ENCODE measurements at places on chromosomes 4 and X.

DNA sequence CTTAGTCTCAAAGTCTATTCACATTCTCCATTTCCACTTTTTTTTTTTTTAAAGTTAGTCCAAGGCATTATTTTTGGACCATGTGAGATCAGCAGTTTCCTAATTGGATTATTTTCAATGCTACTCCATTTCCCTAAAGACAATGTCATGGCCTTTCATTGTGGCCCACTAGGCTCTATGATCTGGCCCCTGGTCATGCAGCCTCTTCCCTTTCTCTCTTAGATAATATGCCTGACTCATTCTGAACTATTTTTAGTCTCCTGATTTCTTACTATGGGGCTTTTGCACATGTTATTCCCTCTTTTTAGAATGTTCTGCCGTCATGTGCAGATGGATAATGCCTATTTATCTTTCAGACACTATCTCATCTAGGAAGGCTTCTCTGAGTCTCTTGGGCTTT lies 157.3 kb downstream of the TMA16 start:
- no peak for DNase-seq

DNA sequence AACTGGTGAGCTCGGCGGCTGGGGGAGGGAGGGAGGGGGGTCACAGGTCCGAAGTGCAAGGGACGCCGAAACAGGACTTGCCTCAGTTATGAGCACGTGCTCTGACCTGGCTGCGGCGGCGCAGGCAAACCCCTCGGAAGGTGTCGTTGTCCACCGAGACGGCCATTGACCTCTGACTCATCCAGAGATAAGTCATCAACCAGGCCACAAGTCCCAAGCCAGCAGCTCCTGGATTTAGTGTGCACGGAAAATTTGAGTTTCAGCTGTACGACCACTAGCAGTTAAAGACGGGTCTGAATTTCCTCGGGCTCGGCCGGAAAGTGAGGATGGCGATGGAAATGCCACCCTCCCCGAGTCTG lies 674 bp downstream of the SH3D19 start:
- DNase-seq: no peak

DNA sequence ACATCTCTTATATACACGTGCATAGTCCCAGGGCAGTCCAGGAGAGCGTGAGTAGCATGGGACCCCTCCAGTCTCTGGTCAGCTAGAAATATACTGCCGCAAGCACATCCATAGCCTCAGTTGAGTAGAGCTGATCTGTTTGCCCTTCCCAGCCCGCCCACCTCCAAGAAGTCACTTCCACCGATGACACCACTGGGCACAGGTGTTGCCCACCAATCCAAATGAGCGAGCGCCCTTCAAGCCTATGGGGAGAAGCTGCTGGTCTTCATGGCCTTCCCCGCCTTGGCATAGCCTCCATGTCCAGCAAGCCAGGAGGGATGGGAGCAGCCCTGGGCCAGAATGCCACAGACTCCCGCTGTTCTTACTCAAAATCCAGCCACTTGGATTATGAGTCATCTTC lies 10.2 kb downstream of the DUSP9 start:
- no peak for DNase-seq

- DNase-seq: no peak
Measured at GRCh38 chr4:150943818-150944217, 71.3 kb downstream of the LRBA start.

DNA sequence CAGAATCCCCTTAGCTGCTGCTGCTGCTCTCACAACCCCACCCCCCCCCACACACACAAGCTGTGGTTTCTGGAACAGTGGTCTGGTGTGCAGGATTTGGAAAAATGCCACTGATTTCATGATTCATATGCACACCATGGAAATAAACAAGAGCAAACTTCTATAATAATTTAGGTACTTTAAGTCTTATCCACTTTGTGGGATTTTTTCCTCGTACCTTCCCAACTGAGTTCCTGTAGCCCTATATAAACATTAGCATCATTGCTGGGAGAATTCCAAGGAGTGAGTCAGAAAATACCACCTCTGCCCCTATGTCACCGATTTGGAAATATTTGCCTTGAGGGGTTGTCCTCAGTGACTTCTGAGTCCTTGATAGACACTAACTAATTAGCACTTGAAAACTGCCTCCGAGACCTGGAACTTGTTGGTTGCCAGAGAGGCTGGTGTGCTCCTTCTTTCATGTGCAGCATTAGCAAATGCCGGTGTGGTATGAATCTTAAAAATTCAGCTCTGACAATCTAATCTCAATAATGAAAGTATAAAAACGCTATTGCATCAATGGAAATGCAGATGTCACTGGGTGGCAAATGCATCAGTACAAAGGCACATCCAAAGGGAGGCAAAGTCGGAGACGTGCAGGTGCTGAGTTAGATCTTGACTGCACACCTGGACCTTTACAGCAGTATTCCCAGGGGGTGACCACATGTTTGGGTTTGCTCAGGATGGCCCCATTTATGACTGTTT lies 61.8 kb downstream of the CPE start:
- DNase-seq: no peak

DNA sequence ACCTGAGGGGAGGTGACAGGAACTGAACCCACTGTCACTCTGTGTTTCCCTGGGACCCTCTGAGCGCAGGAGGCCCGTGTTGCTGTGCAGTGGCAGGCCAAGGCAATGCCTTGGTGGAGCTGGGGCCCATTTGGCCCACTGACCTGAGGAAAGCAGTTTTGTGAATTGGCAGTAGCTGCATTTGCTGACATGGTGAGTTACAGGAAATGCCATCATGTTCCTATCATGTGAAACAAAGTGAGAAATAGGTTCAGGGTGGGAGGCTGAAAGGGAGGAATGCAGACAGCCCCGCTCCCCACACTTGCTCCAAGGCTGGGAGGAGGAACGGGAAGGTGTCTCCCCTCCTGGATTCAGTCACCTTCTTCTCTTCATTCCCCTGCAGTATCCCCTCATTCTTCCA lies 146.1 kb downstream of the PTTG2 start:
- no peak for DNase-seq

- no peak for DNase-seq
Measured at GRCh38 chr4:108954880-108955279, 192.0 kb upstream of the ETNPPL start.

GRCh38 chrX:48784726-48785125 lies 1.7 kb upstream of the GATA1 start:
- DNase-seq: no peak

- no peak for DNase-seq
Measured at GRCh38 chr4:181443021-181443420, 800.2 kb upstream of the TENM3 start.

DNA sequence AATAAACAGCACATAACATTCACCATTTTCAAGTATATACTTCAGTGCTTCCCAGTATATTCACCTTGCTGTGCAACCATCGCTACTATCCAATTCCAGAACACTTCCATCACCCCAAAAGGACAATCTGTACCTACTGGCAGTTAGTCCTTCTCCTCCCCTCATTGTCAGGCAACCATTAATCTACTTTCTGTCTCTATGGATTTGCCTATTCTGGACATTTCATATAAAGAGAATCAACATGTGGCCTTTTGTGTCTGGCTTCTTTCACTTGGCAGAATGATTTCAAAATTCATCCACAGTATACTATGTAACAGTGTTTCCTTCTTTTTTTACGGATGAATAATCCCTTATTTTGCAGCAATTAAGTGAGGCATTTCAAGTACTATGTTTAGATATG lies 189.4 kb downstream of the FBXW7 start:
- DNase-seq: no peak

All from stimulated activated CD4-positive, alpha-beta T cell treated with anti-CD3 and anti-CD28 coated beads, Interleukin-1b, Interleukin-23, amount 100 ng/mL, for 1 hour (primary cell).